Endodermal cell (in vitro differentiated cells): ENCODE measurements at places on chromosomes 2 and 18. TPM values are rescaled to one million over a fixed set of nuclear protein-coding genes. Genes with fewer than 3 reads are reported as not detected.

The CXCR1 gene
- total RNA-seq = not detected in 3 replicates

DNA sequence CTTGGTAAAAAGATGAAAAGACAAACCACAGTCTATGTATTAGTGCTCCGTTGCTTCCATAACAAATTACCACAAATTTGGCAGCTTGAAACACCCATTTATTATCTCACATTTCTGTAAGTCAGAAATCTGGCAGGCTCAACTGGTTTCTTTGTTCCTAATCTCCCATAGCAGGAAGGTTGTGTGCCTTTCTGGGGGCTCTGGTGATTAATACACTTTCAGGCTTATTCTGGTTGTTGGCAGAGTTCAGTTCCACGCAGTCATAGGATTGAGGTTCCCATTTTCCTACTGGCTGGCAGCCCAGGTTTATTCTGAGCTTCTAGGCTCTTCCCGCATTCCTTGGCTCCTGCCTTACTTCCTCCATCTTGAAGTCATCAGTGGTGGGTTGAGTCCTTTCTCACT, 189.3 kb downstream of the ANAPC1 start:
- no peak for DNase-seq

DNA sequence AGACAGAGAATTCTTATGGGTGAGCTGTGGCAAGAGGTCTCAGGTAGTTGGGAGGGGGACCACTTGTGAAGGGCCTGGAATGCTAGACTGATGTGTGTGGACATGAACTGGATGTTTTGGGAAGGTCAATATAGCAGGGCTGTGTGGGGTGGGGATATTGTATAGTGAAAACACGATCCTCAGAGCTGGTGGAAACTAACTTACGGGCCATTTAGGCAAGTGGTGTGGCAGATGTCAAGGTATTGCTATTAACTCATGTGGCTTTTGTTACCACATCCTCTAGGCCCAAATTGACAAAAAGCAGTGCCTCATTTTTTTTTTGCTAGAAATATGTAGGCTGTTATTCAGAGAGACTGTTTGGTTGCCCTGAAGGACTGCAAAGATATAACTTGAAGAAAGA, 8.0 kb upstream of the GALNT1 start:
- no peak for DNase-seq

The PNKD gene
- total RNA-seq = 39.6 to 43.1 TPM (median 40.2 TPM) in 3 replicates

- DNase-seq = no peak
Observed at GRCh38 chr2:120880381-120880780, 144.7 kb downstream of the GLI2 start.

- DNase-seq = no peak
Observed at GRCh38 chr2:15763106-15763821, 171.6 kb downstream of the DDX1 start.

DNA sequence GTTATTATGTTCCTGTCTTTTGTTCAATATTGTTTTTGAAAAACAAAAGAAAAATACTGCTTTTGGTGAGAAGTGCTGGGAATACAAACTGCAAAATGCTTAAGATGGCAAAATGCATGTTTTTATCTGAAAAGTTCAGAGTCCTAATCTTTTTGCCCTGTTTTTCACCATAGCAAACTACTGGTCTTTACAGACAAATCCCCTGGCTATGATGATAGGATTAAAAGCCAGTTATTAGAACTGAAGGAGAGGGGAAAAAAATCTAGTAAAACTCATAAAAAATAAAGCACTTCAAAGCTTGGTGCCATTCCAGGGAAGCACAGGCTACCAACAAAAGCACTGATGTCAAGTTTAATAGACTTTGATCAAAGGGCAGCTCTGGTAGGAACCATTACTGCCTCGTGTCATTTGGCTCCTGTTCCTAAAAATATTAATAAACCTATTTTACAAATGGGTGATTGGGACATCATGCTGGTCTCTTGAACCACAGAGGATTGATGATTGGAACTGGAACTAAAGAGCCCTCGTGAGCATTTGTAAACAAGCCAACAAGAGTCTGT, 194.7 kb downstream of the RAB3GAP1 start:
- DNase-seq = no peak

The KCNJ3 gene
- 3.2 and 4.3 TPM in 2 replicates for total RNA-seq

- no peak for DNase-seq
Observed at GRCh38 chr2:238077292-238077691, 16.5 kb downstream of the SCLY start.

The C2orf15 gene
- total RNA-seq = 3.1 and 4.3 TPM in 2 replicates

- no peak for DNase-seq
Observed at GRCh38 chr2:41878056-41878455, 169.8 kb upstream of the PKDCC start.

DNA sequence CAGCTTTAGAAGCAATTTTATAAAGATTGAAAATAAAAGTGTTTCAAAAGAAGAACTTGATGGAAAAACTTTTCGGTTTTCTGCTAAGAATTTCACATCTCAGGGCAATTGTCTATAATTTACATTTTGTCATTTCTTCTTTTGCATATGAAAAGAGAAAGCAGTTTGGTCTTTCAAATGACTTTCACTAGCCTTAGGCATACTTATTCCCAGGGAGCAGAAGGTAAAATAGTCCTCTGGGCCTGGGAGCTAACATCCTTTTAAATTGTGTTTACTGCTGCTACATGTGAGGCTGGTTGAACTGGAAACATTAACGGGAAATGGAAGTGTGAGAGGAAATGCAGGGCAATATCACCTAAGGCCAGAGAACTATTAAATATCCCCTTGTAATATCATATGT, 37.1 kb downstream of the MYO3B start:
- DNase-seq = no peak

The R3HDM1 gene
- total RNA-seq = 45.7 to 67.0 TPM (median 64.7 TPM) in 3 replicates

The CNGA3 gene
- 0.16 and 0.33 TPM in 2 replicates for total RNA-seq

The EFEMP1 gene
- total RNA-seq = 2.4 to 3.9 TPM (median 2.6 TPM) in 3 replicates

DNA sequence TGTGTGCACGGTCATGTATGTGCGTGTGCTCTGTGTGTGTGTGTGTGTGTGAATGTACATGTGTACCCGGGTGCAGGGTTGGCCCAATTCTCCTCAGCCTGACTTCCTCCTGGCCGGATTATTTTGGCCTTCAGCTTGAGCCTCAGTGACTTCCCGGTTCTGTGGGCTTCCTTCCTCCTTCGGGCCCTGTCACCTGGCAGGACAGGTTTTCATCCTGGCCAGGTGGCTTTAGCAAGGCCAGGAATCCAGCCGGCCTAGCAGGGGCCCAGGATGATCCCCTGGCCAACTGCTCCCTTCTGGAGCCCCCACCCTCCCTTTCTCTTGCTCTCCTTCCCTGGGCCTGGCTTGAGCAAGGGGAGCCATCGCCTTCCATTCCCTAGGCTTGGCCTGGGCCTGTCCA, 140.5 kb downstream of the INHBB start:
- DNase-seq = no peak

DNA sequence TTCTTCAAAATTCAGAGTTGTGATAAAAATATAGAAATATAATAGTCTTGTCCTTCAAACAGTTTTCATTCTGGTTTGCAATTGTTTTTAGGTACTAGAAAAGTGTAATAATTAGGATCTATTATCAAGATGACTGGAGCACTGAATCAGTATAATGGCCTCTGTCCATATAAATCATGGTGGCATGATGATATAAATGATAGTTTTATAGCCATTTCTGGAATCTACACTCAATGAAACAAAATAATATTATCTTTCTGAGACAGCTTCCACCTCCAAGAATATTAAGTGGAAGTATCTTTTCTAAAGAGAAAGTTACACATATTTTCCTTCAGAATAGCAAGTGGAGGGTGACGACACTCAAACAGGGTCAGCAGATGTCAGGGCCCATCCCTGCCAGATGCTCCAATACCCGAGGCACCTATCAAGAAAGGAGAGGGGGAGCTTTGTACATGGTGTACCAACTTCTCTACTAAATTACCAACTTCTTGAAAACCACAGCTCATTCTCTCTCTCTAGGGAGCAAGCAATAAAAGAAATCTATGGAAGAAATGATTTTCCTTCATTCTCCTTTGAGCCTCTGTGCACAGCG, 882.7 kb upstream of the CHAC2 start:
- no peak for DNase-seq

The C2orf80 gene
- 0.34 and 0.55 TPM in 2 replicates for total RNA-seq

The LRATD1 gene
- 2.1 to 9.9 TPM (median 2.6 TPM) in 3 replicates for total RNA-seq

DNA sequence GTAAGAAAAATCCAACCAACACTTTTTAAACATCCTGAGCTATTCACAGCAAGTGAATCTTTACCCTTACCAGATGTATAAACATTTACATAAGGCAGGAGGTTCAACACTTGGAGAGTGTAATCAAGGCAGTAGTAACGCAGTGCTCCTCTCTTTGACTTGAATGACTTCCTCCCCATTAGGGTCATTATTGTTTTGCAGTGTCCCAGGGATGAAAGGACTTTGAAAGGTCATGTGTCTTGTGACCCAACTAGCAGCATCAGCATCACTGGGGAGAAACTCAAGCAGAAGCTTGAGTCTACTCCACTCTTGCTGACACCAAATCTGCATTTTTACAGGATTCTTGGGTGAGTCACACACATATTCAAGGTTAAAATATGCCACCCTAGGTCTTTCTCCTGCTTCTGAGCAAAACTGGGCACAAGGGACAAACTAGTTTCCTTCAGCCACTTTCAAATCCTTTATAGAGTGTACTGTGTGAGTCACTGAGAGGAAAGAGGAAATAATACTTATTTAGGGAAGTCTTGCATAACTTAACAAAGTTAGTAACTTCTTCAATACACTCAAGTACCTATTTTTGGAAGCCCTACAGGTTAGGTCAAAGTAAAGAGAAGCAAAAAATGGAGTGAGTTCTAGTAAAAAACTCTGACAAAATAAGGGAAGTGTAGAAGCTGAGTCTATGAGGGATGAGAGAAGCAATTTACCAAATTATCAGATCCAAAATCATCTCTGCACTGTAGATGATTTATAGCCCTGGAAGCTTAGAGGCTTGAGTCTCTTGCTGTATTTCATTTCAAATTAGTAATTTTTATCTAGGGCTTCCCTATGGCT, 51.0 kb upstream of the EML4 start:
- DNase-seq = peak; percentile 58

DNA sequence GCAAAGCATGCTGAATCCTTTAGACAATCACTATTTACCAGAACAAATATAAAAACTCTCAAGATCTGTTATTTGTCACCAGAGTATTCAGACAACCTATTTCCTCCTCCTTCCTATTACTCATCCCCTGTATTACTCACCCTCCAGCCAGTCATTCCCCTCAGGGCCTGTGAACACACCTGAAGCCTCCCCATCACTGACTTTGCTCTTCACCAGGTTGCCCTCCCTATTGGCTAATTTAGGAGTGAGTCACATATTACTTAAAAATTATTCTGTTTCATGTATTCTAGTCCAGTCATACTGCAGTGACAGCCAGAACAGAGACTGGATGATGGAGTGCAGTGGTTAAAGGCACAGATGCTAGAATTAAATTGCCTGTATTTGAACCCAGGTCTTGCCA, 3.7 kb upstream of the ATG16L1 start:
- DNase-seq = no peak
